ENCODE measurements at places on chromosomes 6 and 20. TPM values are rescaled to one million over a fixed set of nuclear protein-coding genes. Genes with fewer than 3 reads are reported as not detected.

ID4 gene
- 74.9 TPM for total RNA-seq

TRAPPC3L gene
- total RNA-seq: not detected

LAMA2 gene
- 139 TPM for total RNA-seq

DNA sequence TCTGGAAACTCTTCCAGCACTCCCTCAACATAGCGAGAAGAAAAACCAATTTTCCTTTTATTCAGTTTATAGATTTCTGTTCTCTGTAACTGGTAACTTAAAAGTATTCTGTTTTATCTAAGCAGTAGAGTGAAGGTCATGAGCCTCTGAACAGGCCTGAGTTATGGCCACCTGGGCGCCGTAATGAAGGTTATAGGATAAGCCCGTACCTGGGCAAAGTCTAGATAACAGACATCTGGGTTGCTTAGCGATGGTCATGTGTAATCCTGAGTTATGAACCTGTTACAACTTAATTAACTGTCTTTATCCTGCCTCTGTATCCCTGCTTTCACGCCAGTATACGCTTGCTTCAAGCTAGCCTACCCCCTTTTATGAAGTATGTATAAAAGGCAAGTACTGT, 13.0 kb upstream of the FAM217A start:
- DNase-seq: no peak

DNA sequence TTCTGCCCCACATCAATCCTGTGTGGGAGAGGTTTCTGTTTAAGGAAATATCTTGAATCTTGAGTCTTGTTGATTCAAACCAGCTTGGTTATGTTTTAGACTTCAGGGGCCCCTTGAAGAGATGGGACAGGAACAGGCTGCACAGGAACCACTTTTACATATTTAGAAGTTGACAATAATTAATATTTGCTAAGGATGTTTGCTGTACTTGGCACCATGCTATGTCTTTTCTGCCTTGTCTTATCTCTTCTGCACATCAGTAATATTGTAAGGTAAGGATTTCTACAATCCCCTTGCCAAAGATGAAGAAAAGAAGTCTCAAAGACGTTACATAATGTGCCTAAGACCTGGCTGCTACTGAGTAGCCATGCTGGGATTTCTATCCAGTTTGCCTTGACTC, 48.0 kb upstream of the PMEPA1 start:
- DNase-seq: no peak

- DNase-seq: peak; percentile 71
These were observed 81.3 kb downstream of the VEGFA start for GRCh38 chr6:43851204-43851865.

DNA sequence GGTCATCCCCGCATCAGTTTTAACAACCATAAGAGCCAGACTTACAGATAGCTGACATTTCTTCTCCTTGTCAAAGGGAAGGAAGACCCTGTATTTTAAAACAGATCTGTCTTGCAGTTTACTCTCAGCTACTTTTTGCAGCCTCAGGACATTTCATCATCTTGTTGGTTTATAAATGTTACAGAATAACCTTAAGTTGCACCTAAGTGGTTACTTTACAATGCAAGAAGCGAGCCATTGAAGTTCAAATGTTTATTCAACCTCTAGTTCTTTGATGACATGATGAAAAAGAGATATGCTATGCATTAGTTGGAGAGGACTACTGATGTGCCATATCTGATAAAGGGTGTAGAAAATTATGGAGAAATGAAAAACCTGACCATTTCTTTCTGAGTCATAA, 187.9 kb upstream of the COL21A1 start:
- no peak for DNase-seq

DNA sequence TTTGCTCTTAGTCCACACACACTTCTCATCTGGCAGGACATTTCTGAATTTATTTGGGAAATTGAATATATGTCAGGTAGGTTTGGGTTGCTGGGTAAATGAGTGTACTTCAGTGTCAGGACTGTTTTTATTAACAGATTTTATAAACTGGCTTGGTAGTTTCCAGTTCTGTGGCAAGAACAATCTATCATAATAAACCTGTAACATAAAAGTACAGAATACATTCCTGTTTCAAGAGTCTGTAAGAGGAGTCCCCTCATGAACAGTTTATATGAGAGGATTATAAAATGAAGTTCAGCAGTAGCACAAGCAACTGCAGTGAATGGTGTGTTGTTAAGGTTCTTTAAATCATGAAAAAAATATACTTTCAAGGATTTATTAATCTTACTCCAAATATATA, 81.8 kb downstream of the LAMA2 start:
- DNase-seq: no peak

All from posterior vena cava (tissue), 2 donors.